Foreskin keratinocyte (primary cell): ENCODE measurements at places on chromosomes 5 and 9. TPM values are rescaled to one million over a fixed set of nuclear protein-coding genes. Genes with fewer than 3 reads are reported as not detected.

GRCh38 chr9:129513282-129513681 is 107.6 kb downstream of the C9orf50 start:
- DNase-seq = no peak

DNA sequence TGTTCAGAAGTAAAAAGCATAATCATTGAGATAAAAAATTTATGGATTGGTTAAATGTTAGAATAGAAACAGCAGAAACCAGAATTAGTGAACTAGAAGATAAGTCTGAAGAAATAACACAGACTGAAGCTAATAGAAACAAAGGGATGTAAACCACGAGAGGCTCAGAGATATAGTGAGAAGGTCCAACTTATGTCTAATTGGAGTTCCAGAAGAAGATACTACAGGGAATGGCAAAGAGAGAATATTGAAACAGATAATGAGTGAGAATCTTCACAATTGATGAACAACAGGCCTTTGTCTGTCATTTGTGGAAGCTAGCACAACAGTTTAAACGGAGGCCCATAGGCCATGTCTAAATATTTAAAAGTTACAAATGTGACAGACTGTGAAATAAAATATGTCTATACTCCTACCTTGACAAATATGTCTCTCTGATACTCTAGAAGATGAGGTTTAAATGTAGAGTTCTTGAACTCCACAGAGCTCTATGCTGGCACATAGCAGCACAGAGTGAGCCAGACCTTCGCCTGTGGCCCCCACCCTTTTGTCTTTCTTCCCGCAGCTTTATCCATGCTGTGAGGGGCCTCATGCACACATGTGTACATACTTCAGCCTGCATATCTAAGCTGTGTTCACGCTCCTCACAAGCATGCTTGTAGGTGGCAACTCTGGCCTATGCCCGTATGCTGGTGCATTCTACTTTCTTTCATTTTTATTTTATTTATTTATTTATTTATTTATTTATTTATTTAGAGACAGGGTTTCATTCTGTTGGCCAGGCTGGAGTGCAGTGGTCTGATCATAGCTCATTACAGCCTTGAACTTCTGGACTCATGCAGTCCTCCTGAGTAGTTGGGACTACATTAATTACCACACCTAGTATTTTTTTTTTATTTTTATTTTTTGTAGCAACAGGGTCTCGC is 45.0 kb upstream of the ABL1 start:
- no peak for DNase-seq

DNA sequence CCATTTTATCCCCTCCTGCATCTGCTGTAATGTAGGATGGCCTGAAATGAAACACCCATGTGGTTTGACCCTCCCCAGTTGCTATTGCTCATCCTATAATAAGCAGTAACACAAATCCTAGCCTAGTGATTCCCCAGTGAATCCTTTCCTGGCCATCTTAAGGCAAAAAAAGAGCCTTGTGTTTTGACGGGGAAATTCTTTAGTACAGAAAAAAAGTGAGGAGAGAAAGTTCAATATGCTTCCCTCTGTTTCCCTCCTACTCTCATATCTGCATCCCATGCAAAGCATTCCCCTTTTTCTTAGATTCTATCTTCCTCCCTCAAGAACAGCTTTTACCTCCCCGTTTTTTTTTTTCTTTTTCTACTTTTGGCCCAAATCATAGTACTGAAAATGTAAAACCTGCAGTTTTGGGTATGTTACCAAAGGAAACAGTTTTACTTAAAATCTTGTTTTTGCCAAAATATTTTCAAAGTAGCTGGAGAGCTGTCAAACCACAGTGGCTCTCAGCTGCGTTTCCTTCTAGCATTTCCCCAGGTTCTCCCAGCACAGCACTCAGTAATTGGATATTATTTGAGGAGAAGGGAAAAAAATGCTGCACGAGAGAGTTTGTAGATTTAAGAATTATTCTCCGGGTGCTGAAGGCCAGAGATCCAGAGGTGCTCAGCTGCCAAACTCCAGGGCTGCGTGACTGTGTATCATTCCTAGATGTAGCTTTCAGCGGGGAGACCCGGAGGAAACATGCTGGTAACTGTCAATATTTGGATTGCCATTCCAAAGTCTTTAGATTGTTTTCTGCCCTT is 321.4 kb downstream of the NPR3 start:
- no peak for DNase-seq

- DNase-seq = no peak
These were observed 120.9 kb upstream of the TMEM161B start for GRCh38 chr5:88389338-88390095.

DNA sequence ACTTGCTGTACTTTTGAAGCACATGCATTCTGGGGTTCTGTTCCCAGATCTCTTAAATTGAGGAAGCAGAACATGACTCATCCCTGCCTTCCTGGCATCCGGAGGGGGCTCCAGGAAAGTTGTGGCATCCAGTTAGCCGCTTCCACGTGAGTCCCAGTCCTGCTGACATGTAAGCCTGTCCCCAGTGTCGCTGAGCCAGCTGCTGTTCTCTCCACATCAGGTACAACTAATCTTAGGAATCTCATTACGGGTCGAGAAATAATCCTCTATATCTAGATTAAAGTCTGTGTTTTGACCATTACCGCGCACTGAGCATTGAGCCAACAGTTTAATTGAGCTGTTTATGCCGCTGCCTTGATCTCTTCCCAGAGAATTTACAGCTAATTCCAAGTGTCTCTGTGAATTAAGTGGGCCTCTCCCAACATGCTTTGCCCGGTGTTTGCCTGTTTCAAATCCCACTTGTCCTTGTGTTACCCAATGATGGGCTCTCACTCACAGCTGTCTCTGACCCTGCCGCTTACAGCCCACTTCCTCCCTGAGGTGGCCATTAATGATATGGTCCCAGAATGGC is 10.5 kb upstream of the SHB start:
- DNase-seq = no peak

DNA sequence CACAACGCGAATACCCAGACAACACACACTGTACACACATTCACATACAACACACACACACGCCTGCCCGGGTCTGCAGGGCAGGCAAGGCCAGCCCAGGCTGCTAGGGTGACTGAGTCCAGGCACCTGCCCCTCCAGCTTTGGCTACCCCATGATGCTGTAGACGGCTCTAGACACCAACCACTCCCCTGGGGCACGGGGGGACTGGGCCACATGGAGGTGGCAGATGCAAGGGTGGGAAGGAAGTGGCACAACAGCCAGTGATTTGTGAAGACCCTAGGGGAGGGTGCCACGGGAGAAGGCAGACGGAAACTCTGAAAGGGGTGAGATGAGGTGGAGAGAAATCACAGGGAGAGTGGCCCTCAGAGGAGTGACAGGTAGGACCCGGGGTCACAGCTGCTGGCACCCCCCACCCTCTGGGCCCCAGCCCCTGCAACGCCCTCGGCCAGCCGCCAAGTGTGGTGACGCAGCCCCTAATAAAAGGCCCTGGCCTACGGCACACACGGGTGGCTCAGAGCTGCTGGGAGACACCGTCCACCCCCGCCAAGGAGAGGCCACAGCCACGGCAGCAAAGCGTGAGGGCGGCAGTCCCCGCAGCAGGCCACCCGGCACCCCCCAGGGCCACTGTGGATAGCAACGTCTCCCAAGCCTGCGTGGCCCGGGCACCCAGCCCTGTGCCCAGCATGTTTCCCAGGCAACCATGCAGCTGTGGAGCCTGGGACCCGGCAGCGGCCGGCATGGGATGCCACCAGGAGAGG is 6.6 kb upstream of the CCDC187 start:
- DNase-seq = no peak

DNA sequence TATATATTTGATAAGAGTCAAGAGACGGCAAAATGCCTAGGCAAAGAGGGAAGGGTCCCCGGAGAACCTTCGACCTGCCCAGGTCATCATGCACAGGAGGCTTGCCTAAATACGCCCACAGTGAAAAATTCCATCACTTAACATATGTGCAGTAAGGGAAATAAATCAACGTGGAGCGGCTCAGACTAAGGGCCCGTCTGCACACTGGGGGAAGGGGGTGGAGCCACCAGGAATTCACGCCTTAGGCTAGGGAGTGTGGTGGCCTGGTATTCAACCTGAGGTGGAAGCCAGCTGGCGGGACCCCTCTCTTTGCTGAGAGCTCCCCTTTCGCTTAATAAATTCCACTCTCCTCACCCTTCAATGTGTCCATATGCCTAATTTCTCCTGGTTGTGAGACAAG is 8.3 kb downstream of the PTBP3 start:
- DNase-seq = no peak

DNA sequence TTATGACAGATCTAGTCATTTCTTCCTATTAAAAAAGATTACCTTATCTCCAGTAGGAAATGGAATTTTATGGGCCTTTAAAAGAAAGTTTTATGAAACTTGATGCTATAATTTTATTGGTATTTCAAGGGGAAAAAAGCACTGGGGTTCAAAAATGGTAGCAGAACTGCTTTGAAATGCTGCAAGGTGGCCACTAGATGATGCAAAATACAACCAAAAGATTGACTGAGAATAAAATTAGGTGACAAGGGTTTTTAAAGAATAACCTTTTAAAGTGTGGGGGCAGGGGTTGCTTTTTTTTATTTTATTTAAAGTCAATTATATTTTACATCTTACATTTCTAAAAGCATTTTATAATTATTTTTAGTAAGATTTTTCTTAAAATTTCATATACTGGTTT is 61.7 kb downstream of the KLF9 start:
- no peak for DNase-seq

GRCh38 chr5:60916646-60917045 is 28.2 kb downstream of the ERCC8 start:
- DNase-seq = peak; percentile 1

Gene PCDHGA3
- polyA plus RNA-seq = 0.01 TPM in 1 of 2 replicates, not detected in the other

Gene RASA1
- polyA plus RNA-seq = 13.4 and 13.5 TPM in 2 replicates

Gene IL17B
- not detected in 2 replicates for polyA plus RNA-seq
